ENCODE measurements at places on chromosomes 12 and 14.

DNA sequence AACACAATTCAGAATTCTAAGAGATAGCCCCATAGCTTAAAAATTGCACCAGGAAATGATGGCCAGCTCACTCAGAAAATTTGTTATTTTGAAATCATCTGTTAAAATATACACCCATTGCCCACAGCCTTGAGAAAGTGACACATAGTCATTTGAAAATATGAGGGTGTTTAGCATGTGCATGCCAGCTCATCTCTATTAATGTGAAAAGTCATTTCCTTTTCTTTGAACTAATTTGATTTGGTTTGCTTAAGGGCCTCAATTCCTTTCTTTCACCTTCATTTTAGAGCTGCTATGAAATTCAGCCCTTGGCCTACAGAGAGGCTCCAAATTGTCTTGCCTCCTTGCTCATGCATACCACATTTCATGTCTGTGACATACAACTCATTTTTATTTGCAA, 241.4 kb downstream of the PHLDA1 start:
- DNase-seq: no peak

GRCh38 chr12:64385468-64385867, 5.1 kb downstream of the C12orf56 start:
- DNase-seq: no peak

GRCh38 chr12:46244273-46244915, 24.4 kb downstream of the SLC38A1 start:
- no peak for DNase-seq

- DNase-seq: no peak
Measured at GRCh38 chr12:126419131-126419530, 1353.9 kb downstream of the AACS start.

DNA sequence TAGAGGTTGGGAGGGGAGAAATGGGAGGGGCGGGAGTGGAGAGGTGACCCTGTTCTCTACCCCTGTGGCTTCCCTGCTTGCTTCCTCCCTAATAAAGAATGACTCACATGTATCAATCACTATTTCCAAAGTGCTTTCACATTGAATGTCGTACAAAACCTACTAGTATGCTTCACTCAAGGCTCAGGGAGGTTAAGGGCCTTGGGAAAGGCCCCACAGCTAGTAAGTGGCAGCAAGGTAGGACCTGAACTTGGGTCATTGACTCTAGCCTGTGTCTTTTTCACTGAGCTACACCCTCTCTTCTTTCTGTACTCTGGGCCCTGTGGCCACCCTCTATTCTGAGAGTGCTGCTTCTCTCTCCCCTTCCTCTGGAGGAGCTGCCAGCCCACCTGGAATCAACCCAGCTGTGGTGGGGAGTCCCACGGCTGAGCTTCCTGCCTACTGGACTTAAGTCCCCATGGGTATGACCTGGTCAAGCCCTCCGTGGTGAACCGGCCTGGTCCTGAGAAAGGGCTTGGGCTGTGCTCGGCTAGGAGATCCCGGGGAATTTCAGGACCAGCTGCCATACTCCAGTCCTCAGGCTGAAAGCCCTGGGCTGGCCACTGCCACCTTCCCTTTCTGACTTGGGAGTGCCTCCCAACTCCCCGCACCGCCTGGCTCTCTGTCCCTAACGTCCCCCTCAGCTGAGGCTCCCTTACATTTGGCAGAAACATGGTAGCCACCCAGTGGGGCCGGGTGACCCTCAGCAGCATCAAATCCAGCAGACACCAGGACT, 13.0 kb downstream of the SLC48A1 start:
- no peak for DNase-seq

- no peak for DNase-seq
Measured at GRCh38 chr14:41570415-41571155, 36.1 kb upstream of the LRFN5 start.

DNA sequence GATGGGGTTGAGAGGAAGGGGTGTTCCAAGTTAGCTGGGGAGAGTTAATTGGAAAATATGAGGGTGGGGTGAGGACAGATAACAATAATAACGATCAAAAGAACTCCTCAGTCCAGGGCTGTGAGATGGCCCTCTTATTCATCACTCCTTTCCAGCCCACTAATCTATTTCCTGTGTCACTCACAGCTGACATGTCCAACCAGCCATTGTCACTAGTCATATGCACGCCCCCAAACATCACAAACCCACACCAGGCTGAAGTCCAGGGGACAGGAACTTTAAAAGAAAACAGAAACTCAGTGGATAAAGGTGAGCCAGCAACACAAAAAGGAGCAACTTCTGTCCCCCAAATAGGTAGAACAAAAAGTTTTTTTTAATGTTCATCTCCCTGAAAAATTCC, 911 bp downstream of the CALCOCO1 start:
- DNase-seq: no peak

GRCh38 chr12:24233519-24234246, 284.2 kb upstream of the SOX5 start:
- no peak for DNase-seq

DNA sequence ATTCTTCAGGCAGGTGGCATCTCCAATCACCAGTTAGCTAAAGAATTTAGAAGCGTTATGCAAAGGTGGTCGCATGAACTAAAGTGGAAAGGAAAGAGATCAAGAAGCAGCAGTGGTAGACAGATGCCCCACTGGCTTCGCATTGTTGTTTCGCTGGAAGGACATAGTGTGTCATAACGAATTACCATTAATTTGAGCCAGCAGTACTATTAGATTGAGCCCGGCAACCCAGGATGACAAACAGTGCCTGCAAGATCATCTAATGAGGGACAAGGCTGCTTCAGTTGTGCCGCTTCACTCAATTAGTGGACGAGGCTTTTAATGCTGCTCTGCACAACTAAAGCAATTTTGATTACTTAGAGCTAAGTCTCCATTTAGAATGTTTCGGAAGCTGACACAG, 274.5 kb upstream of the SOX5 start:
- no peak for DNase-seq

DNA sequence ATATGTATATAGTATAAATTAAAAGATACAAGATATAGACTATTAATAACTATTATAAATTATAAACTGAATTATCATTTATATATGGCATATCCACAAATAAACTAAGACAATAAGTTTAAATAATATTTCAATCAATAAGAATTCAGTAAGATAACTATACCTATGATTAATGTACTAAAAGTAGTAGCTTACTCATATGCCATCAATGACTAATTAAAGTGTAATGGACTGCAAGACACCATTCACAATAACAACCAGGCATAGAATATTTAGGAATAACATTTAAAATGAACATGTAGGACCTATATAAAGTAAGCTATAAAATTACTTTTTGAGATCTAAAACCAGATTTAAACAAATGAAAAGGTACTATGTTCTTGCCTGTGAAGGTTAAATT, 18.8 kb downstream of the KCNC2 start:
- DNase-seq: no peak

DNA sequence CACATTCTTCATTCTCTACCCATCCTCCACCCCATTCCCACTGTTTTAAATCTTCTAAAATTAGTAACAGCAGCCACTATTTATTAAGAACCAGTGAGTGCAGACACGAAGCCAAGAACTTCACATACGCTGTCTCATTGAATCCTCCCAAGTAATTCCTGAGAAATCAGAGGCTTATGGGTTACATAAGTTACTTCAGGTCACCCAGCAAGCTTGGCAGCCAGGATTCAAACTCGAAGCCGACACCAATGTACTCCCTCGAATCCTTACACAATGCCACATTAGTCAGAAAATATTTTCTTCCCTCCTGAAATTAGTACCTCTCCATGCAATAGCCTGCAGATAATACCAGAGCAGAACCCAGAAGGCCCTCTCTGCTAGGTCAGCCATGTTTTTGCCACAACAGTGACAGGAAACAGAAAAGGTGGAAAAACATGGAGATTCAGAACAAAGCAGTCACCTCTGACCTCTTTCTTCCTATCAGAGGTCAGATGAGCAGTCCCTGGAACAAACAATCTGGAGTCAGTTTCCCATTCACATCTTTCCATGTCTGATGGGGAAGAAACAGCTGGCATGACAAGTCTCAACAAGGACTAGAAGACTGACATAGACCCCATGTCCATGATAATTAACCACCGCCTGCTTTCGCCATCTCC, 16.4 kb downstream of the NID2 start:
- DNase-seq: no peak

- peak; percentile 95 for DNase-seq
Measured at GRCh38 chr12:59322473-59322872, 273.4 kb upstream of the SLC16A7 start.

GRCh38 chr12:115973968-115974724, 303.3 kb downstream of the MED13L start:
- DNase-seq: no peak

GRCh38 chr12:115194448-115194847, 510.5 kb upstream of the TBX3 start:
- DNase-seq: no peak

GRCh38 chr12:65477721-65478120, 199.2 kb downstream of the MSRB3 start:
- DNase-seq: no peak

DNA sequence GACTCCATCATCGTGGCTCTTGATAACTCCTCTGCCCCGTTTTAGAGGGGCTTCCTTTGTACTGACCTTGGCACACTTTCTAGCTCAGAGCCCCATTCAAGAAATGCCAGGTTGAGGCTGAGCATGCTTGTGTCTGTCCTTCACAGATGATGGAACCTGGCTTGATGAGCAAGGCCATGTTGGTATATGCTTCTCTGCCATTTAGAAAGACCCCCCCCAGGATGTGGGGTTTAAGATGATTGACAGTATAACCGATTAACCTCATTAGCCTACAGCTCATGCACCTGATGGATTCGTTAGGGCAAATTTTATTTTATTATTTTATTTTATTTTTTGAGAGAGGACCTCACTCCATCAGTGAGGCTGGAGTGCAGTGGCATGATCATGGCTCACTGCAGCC, 21.0 kb downstream of the BATF start:
- DNase-seq: no peak

DNA sequence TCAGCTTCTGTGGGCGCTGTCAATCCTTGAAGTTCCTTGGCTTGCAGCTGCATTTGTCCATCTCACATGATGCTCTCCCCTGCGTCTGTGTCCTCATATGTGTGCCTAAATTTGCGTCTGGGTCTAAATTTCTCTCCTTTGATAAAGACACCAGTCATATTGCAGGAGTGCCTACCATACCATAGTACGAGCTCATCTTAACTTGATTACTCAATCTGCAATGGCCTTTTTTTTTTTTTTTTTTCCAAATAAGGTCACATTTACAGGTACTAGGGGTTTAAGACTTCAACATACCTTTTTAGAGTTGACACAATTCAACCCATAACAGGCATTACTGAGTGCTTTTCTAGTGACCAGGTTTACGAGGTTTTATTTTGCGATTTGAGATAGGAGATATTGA, 233.3 kb upstream of the TBX3 start:
- no peak for DNase-seq

DNA sequence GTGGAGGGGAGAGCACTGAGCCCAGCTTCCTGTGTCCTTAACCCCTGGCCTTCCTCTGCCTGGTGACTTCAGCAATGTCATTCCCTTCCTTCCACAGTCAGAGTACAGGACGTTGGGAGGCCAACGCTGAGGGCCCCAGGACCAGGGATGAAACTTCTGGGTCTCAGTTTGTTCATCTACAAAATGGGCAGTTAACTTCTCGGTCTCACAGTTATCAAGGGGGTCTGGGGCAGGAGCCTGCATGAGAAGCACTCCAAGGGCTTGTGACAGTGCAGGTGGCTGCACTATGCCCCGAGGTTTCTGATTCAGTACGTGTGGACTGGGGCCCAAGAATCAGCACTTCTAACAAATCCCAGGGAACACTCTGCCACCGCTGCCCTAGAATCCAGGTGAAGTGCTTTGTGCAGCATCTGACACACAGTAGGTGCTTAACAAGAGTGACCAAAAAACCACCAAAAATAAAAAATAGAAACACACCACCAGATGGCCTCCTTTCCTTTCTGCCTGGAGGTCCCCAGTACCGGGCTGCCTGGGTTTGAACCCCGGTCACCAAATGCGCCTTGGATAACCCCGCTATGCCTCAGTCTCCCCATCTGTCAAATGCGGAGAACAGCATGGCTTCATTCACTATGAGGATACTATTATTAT, 80.4 kb downstream of the RFLNA start:
- DNase-seq: no peak

GRCh38 chr12:77493302-77494168, 337.2 kb upstream of the NAV3 start:
- no peak for DNase-seq

GRCh38 chr12:12428961-12429657, 72.2 kb downstream of the BORCS5 start:
- no peak for DNase-seq

DNA sequence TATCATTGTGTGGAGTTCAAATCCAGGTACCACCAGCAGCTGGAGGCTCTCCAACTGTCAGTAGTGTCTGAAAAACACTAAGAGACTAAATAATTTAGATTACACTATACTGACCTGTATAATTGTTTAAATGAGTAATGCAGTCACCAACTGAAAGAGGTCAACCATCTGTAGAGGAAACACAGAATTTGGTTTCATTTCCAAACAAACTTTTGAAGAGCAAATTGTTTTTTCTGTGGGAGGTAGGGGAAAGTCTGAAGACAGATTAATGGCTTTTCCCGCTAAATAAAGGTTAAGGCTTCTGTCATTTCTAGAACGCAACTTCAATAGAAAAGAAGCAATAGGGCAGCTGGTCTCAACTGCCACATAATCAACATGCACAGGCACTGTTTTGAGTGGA, 462.6 kb downstream of the PRKD1 start:
- DNase-seq: no peak

DNA sequence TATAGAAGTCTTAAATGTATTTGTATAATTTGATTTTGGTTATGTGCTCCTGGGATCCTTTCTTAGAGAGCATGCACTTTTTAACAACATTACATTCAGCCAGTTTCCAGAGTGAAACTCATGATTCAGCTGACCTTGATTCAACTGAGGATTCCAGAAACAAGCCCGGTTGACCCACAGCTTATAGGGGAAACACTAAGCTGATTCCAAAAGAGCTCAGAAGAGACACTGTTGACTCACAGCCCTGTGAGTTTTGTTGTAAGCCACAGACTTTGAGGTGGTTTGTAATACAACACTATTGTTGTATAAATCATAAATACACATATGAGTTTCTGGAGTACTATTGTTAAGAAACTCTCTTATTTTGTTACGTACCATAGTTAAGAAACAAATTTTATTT, 133.8 kb upstream of the MGAT4C start:
- DNase-seq: no peak

All from globus pallidus (tissue), 1 donor.